ENCODE measurements at places on chromosomes 1 and 21.

DNA sequence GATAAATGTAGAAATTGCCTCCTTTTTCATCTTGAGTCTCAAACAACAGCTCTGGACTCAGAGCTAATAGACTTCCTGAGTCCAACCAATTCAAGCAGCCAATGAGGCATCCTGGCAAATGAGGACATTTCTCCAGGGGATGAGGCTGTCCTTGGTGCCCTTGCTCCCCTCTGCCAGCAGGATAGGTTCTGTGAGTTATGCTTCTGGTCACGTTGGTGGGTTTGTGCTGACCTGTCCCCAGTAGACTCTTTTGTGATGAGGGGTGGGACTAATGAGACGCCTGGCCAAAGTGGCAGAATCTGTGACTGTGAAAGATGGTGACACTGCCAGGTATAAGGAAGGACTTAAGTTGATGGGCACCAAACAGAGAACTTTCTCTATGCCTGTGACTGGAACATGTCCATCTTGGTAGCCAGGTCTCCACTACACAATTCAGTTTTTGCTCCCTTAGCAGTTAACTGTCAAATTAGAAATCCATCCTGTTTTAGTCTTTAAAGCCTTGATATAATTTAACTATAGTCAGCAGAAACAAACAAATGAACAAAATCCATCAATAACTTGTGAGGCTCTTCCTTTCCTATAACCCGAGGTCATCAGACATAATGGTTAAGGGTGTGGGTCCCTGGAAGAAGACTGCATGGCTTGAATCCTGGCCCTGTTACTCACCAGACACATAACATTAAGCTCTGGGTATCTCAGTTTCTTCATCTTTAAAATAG lies 35.7 kb upstream of the THEM4 start:
- no peak for DNase-seq

DNA sequence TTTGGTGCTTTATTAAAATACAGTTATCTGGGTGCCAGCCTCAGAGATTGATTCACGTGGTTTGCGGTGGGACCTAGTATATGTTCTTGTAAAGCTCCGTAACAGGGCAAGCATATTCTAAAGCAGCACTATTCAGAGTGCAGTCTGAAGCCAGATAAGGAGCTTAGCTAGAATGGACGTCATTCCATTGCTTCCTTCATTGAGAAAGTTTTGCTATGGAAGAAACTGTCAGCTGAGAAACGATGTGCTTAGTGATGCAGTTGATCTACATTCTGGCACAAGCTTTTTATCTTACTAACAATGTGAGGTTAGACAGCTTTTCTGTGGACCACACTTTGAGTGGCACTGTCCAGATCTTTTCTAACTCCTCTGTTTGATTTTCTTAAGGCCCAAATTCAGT lies 26.2 kb downstream of the SLC44A3 start:
- no peak for DNase-seq

GRCh38 chr1:79777481-79778219 lies 771.1 kb upstream of the ADGRL4 start:
- no peak for DNase-seq

- DNase-seq, result no peak
Observed at GRCh38 chr1:119326251-119326650, 42.3 kb upstream of the HAO2 start.

- peak; percentile 43 for DNase-seq
Observed at GRCh38 chr1:86773341-86774288, 69.2 kb downstream of the SH3GLB1 start.

GRCh38 chr1:159835356-159835755 lies 8.7 kb downstream of the SLAMF8 start:
- no peak for DNase-seq

- no peak for DNase-seq
Observed at GRCh38 chr1:115176189-115176588, 86.9 kb upstream of the TSPAN2 start.

- peak; percentile 37 for DNase-seq
Observed at GRCh38 chr21:25385911-25386474, 221.3 kb downstream of the MRPL39 start.

GRCh38 chr21:45868086-45868485 lies 113.5 kb upstream of the COL6A1 start:
- DNase-seq, result no peak

- peak; percentile 7 for DNase-seq
Observed at GRCh38 chr21:37407719-37408420, 41.3 kb downstream of the DYRK1A start.

DNA sequence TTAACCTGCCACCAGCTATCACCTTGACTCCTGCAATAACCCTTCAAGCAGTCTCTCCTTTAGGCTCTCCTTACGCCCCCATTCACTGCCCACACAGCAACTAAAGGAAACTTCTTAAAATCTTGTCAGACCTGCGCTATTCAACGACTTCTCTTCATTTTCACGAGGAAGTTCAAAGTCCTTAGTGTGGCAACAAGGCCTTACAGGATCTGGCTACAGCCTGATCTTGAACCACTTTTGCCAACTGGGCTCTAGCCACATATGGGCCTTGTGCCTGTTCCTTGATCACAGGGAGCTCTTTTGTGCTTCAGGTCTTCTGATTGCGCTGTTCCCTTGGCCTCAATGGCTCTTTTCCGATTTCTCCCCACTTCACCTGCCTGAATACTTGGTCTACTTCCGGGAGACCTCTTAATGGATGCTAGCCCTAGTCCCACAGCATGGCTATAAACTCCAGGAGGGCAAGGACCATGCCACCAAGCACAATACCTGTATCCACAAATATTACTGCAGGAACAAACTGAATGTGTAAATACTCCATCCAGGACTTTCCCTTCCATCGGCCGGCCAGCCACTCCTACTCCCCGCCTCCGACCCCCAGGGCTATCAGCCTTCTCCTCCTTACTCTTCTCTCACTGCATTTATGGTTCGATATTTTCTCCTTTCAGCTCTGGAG lies 2.3 kb upstream of the CTNNBIP1 start:
- DNase-seq, result no peak
